ENCODE measurements at places on chromosomes 3 and 15.

GRCh38 chr15:66402761-66403284, 16.1 kb downstream of the MAP2K1 start:
- DNase-seq, result no peak

GRCh38 chr3:117629505-117629904, 919.9 kb downstream of the TUSC7 start:
- no peak for DNase-seq

GRCh38 chr3:71022551-71023335, 560.8 kb downstream of the FOXP1 start:
- DNase-seq, result no peak

- DNase-seq, result no peak
These were observed 20.8 kb downstream of the FBN1 start for GRCh38 chr15:48624700-48625099.

DNA sequence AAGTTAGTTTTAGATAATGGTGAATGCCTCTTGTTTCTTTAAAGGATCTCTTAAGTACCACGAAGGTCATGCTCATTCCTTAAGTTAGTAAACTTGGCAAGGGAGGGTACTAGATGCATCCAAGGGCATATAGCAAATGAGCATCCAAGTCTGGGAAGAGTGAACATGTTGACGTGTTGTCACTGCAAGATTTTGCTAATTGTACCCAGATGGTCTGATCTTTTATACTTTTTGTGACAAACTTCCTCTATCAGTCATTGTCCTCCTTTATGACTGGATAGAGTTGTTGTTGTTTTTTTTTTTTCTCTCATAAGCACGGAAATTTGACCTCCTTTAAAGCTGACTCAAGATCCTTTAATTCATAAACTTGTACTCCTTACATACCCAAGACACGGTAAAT, 121.3 kb downstream of the CHST2 start:
- no peak for DNase-seq

- DNase-seq, result no peak
These were observed 269.1 kb upstream of the LRRFIP2 start for GRCh38 chr3:37443363-37444035.

DNA sequence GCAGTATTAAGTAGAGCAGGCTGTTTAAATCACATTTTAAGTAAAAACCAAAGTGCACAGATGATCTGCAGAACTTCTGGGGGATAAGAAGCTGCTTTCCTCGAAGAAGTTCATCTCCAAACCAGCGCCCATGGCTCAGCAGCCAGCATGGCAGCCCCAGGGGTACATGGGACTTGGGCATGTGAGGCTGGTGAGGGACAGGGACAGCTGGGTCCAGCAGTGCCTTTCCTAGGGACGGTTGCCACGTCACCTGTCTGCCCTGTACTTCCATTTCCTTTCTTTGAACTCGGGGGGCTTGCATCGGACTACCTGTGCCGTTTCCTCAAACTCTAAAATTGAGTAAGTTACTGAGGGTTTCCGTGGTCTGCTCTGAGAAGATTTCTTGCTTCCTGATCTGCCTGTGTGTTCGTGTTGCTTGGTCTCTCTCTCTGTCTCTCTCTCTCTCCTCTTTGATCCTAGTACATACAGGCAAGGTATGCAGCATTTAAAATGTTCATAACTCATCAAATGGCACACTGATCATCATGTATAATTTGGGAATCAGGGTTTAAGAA, 67.6 kb downstream of the IGF1R start:
- DNase-seq, result no peak

GRCh38 chr3:113035387-113035982, 44.7 kb downstream of the GTPBP8 start:
- DNase-seq, result peak; percentile 68

Data from AML-193 (cell line).